Left ventricle myocardium superior (tissue), 1 donor: ENCODE measurements at places on chromosomes 2 and 18. TPM values are rescaled to one million over a fixed set of nuclear protein-coding genes. Genes with fewer than 3 reads are reported as not detected.

Gene PREPL
- 81.9 TPM for total RNA-seq

DNA sequence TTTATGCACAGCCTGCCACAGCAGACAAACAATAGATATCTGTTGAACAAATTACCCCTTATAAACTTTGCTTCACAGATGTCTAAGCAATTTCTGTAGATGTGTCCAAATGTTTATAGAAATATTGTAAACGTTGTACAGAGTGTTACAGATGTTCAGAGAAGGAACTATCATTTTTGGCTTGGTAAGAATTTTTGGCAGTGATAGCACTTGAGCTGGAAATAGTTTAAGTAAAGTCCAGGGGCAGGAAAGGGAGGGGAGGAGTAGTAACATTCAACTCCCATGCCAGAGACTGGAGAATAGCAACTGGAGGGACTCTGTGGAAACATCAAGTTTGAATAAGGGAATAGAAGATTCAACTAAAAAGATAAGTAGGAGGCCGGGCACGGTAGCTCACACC lies 4.4 kb downstream of the PTRHD1 start:
- DNase-seq, result no peak

- DNase-seq, result no peak
Observed at GRCh38 chr2:232857158-232857563, 12.9 kb upstream of the SNORC start.

Gene RPIA
- total RNA-seq, result 19.1 TPM

GRCh38 chr2:136534811-136535210 lies 230.5 kb upstream of the THSD7B start:
- peak; percentile 69 for DNase-seq
